Common myeloid progenitor, CD34-positive (primary cell): ENCODE measurements at places on chromosomes 7 and 10.

DNA sequence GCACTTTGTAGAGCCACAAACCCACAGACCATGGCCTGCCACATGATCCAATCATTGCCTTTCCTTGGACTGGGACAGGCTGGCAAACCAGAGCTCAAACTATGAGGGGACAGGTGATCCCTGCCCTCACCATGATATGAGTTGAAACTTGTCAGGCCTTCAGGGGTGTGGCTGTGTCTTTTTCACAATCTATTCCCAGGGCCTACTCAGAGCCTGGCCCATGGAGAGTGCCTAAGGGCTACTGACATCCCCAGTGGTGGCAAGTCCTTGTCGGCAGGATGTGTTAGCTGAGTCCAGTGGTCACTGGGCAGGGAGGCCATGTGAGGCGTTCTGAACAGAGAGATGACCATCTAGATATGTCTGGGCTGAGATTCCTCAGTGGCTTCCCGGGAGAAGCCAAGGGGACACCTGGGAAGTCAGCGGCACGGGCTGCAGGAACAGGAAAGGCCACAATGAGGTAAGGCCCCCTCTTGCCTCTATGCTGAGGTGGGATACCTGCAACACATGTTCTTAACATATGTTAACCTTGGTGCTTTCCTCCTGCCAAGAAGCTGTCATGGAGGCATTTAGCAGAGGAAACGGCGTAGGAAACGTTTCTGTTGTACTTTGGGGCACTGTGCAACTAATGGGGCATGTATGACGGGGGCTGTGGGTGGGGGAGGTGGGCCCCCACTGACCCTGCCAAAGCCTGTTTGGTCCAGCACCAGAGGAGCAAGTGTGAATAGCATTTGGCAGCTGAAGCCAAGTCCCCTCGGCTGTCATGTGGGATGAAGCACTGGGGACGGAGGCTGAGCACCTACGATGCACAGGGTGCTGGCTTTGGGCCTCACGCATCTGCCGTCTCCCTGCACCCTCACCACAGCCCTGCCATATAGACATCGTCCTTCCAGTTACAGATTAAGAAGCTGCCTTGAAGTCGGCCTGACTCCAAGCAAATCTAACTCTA lies 384.0 kb downstream of the RPS24 start:
- DNase-seq, result no peak

DNA sequence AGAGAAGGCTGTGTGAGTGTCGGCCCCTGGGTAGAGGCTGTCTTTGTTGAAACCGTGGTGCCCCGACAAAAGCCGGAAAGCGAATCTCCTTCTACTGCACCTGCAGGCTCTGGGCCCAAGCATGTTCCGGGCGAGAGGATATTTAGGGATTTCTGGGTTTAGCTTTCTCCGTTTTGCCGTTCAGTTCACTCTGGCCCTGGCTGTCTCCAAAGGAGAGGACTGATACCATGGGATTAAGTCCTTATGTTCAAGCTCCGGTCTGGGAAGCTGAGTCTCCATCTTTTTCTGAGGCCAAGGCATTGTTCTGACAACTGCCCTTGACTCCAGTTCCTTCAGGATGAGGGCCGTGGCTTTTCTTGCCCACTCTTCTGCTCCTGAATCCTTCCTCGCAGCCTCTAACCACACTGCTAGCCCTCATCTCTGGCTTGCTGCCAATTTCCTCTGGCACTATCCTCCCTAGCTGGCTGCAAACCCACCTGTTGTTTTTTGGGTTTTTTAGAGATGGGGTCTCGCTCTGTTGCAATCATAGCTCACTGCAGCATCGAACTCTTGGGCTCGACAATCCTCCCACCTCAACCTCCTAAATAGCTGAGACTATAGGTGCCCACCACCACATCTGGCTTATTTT lies 206.8 kb downstream of the SKIDA1 start:
- no peak for DNase-seq

GRCh38 chr10:50885097-50885859 lies at the start of gene A1CF:
A1CF (minus strand) TSS chr10:50885627; CDS start chr10:50859940, 25,687 bp downstream.
- no peak for DNase-seq

- DNase-seq, result no peak
These were observed 288.3 kb downstream of the CAMK1D start for GRCh38 chr10:12637649-12638048.

- DNase-seq, result peak; percentile 15
These were observed 76.0 kb downstream of the PCGF5 start for GRCh38 chr10:91296471-91296870.

DNA sequence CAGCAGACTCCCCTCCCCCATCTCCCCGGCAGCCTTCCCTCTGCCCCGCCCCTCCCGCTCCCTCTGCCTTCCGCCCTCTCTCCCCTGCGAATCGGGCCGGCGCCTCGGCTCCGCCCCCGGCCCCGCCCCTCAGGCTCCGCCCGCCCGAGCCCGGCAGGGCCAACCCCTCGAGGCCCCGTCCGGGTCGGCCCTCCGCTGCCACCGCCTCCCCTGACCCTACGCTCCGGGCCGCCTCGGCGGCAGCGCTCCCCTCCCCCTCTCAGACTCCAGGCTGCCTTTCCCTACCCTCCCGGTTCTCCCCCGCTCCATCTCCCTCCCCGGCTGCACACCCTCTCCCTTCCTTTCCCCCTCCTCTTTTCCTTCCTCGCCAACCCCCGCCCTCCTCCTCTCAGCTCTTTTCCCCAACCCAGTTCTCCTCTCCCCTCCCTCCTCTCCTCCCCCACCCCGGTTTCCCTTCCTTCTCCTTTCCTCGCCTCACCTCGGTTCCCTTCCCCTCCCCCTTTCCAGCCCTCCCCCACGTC lies 1.6 kb downstream of the ZNF467 start:
- DNase-seq, result peak; percentile 84

DNA sequence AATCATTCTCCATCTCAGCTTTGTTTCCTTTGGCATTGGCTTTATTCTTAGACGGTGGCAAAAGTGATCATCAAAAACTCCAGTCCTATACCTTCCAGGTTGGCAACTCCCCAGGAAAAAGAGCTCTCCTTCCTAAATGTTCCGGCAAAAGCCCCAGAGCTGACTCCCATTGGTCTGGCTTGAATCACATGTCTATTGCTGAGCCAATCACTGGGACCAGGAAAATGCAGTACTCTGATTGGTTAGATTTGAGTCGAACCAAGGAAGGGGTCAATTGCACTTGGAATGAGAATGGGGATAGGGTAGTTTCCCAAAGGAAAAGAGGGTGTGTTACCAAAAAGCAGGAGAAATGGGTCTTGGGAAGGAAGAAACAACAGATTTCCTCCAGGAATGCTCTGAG lies 22.3 kb downstream of the LEP start:
- no peak for DNase-seq

DNA sequence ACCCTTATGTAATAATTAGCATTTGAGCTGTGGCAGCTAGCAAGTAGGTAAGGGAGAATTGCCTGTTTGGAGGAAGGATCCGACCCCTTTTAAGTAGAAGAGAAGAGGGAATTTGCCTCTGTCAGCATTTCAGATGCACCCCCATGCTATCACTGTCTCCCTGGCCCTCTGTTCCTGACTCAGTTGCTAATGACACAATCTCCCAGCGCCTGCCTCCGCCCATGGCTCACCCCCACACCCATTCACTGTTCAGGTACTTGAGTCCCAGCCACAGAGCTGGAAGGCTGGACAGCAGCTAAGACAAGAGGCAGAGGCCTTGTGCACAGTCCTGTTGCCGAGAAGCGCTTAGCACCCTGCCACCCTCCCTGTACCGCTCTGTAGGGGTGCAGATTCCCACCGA lies 512.3 kb upstream of the GALNT17 start:
- DNase-seq, result no peak

- DNase-seq, result no peak
These were observed 559.2 kb downstream of the PTPRN2 start for GRCh38 chr7:158028290-158028941.

DNA sequence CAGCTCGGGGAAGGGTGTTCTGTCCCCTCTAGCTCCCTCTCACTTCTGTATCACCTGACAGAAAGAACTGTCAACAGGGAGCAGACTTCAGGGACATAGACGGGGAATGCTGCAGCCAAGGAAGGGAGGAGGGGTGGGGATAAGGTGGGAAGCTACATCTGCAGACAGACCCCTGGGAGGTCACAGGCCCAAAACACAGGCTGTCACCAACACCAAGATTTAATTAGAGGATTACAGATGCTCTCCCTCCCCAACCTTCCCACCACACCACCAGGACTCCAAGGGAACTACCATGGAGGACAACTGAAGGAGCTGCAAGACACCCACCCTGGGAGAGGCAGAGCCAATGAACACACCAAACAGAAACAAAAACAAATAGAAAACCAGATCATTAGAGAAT lies 425.2 kb upstream of the VSTM2A start:
- no peak for DNase-seq

DNA sequence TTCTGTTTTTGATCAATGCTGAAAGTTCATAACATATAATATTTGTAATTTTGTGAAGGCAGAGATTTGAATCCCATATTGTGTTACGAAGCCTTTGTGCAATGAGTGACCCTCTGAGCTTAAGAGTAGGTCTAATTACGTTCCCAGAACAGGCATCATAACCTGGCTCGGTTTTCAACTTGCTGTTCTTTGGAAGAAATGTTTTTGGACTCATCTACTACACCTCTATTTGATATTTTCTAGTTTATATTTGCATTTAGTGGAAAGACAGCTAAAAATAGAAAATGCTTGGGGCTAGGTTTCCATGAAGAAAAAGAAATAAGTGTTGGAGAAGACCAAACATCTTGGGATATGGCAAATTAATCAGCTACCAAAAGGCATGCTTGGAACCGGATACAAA lies 234.8 kb downstream of the AGMO start:
- DNase-seq, result no peak

DNA sequence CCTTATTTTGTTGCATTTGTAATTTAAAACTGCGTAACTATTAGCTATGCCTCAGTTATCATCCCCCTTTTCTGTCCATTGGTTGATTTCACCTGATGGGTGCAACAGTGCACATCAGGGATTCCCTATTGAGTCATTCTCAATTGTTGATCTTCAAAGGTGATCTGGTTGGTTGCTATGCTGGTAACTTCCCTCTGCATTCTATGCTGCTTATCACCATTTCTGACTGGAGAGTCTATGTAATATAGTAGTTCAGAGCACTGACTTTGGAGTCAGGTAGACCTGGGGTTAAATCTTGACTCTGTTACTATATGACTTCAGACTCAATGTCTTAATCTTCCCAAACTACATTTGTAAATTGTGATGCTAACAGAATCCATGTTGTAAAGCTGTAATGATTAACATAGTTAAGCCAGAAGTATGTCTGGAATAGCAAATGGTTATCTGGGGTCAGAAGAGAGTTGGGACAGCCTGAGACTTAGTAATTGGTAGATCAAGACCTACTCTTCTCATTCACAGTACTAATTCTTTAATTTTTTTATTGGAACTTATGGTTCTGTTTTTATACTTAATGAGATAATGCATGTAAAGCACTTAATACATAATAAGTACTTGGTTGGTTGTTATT lies 38.1 kb downstream of the EXOC6 start:
- DNase-seq, result no peak

DNA sequence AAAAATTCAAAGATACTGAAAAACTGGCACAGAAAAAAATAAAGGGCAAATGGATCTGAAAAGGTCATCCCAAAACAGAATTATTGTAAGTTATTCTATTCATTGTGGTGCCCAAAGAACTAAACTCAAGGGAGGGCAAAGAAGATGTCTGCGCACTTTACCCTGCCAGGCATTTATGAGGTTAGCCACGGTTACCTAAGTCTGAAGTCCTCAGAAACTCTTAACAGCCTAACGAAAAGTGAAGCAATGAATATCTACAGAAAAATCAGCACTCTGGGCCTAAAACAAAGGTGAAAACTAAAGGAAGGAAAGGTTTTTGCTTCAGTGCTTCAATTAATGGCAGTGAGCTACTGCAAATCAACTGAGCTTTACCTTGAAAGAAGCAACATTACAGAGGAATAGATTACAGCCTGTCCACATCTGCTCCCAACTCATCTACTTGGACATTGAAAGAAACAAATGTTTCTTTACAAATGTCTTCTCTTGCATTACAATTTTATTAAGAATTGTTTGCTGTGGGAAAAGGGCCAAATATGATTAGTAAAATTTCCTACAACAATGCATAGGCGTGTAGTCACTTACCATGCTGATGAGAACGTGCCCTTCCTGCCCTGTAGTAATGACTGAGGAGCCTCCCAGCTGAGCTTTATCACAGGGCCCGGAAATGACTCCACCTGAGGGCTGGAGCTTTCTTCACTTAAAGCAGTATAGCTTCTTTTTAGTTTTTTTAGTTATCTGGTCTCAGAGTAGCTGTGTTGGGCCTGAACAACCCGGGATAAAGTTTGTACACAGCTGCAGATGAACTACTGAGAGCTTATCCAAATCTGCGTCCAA lies at the start of gene TUBAL3:
Gene TUBAL3 (minus strand): TSS at position 621 of the 834 bp plus-strand sequence. CDS start 36 bp downstream, at position 585.
- DNase-seq, result no peak

GRCh38 chr10:113533801-113534200 lies 19.1 kb upstream of the HABP2 start:
- DNase-seq, result no peak

GRCh38 chr7:149007611-149008010 lies 20.7 kb downstream of the PDIA4 start:
- DNase-seq, result peak; percentile 50

- DNase-seq, result no peak
These were observed 11.8 kb downstream of the SFXN2 start for GRCh38 chr10:102726274-102726673.

GRCh38 chr7:32072397-32072796 lies 2.2 kb upstream of the PDE1C start:
- peak; percentile 18 for DNase-seq

- DNase-seq, result no peak
These were observed 27.7 kb downstream of the ALDH18A1 start for GRCh38 chr10:95628786-95629185.

- DNase-seq, result no peak
These were observed 33.9 kb upstream of the SEMA3A start for GRCh38 chr7:84228526-84228925.

- DNase-seq, result no peak
These were observed 19.0 kb downstream of the AQP1 start for GRCh38 chr7:30930621-30931020.

DNA sequence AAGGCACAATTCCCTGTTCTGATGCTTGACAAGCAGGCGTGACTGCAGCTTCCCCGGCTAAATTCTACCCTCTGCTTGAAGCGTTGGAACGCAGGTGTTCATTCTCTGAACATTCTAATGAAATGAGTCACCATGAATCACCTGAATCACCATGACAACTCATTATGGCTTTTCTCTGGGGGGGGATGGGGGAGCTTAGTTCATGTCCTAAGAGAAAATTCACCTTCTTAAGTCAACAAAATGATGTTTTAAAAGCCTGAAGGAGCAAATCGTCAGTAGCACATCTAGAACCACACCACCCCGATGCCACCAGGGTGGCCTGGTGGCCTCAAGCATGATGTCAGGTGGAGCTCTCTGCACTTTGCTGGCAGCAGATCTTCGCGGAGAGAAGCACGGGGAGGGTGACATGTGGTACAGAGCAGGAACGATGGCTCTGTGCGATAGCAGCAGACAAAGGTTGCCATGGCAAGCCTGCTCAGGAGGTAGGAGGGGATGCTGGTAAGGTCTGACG lies 33.7 kb downstream of the DDC start:
- DNase-seq, result no peak

- no peak for DNase-seq
These were observed 69.4 kb downstream of the FRMD4A start for GRCh38 chr10:14261336-14261735.

DNA sequence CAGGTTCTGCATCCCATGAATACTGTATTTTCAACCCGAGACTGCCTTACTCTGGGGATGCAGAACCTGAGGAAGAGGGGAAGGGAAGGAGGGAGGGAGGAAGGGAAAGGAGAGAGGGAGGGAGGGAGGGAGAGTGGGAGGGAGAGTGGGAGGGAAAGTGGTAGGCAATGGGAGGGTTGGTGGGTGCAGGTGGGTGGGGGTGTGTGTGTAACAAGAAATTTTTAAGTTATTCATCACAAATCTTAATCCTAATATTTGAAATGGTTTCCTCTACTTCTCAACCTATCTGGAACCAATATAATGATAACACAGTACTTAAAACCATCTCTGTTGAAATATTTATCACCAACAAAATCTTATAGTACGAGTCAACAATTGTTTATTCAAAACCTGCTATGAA lies 68.0 kb downstream of the PDSS1 start:
- DNase-seq, result no peak
